Fibroblast of upper back skin (primary cell): ENCODE measurements at places on chromosomes 4 and X.

GRCh38 chrX:153378607-153379006, 22.5 kb downstream of the PNMA6E start:
- DNase-seq = no peak

- DNase-seq = peak; percentile 3
These were observed 6.5 kb downstream of the TMEM150C start for GRCh38 chr4:82555276-82555675.

DNA sequence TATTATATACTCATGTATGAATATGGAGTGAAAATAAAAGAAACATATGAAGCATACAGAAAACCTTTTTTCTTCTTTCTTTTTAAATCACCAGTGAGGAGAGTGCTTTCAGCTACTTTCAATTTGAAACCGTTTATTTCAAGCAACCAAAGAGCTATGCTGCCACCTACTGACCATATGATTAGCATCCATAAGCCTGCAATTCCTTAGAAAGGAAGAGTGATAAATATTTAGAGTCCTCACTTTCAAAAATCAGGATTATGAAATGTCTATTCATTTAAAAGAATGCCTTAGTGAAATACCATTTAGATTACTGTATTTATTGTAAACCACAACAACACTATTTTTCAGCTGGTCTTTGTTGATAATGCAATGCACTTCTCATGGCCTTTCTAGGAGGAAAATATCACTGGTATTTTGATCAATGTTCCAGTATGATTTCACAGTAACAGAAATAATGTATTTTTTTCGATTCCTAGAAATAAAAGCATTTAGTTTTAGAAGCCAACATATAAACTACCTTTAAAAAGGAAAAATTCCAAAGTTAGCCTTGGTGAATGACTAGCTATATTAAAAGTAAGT, 667.6 kb downstream of the PCDH18 start:
- peak; percentile 79 for DNase-seq

DNA sequence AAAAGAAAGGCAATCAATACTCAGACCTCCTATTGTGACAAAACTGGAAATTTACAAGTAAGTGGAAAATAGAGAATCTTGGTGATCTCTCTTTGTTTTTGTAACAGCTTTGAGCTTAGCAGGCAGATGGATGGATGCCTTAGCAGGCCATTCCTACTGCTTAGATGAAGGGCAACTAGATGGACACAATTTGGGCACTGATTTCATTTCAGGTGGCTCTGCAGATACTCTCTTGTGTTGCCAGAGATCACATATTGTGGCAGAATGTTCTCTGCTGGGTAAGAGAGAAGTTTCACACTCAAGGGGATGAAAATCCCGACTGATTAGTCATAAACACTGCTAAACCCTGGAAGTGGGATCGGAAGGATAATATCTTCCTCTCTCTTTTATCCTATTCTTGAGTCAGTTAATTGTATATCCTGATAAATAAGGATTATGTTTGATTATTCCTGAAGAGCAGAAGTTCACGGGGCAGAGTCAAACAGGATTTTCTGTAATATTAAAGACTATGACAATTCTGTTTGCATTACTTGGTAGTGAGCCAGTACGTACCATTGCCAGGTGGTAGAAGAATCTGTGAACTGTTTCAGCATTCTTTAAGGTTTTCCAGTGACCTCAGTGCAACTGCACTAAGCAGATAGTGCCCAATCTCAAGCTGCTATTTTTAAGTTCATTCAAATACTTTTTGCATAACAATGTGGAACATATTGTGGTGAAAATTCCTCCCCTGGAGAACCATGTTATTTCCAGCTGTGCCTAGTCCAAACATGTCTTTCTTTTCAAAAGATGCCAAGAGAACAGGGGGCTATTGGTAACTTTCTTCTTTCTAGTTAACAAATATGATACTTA, 974.3 kb downstream of the FSTL5 start:
- DNase-seq = peak; percentile 38

DNA sequence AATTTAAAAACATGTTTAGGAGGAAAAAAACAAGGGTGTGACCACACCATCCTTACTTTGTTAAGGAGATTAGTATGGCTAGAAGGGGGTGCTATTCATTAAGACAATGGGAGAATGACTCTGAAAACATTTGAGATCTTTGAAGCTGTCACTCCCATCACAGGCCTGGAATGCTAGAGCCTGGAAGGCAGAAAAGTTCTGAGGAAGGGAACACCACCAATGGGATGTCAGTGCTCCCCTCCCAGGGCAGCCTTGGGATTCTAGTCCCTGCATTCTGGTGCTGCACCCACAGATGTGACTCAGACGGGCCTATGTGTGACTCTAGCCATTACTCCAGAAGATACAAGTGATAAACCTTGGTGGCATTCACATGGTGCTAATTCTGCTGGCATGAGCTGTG, 162.2 kb upstream of the ANXA10 start:
- DNase-seq = no peak

GRCh38 chr4:81519856-81520255, 48.1 kb upstream of the RASGEF1B start:
- no peak for DNase-seq

GRCh38 chr4:8319731-8320385, 50.3 kb downstream of the HTRA3 start:
- no peak for DNase-seq

DNA sequence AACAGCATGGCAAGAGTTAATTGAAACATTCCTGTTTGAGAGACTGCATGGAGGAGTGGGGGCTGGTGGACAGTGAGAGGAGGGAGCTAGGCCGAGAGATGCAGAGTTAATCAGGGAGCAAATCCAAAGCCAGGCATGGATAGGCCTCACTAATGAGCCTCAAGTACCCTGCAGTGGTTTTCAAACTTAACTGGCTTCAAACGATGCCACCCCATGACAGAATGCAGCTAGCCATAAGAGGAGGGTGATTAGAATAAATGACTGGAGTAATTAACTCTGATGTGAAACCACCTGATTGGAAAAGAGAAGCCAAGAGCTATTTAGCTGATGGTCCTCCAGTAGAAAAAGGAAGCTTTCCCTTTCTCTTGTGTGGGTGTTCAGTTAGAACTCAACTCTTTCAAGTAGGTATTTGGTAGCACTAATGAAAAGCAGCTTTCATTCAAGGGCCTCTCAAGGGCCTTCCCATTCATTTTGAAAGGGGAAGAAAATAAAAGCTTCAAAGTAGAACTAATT, 215.4 kb upstream of the MAB21L2 start:
- no peak for DNase-seq

GRCh38 chr4:8404791-8405515, 35.6 kb downstream of the ACOX3 start:
- no peak for DNase-seq

DNA sequence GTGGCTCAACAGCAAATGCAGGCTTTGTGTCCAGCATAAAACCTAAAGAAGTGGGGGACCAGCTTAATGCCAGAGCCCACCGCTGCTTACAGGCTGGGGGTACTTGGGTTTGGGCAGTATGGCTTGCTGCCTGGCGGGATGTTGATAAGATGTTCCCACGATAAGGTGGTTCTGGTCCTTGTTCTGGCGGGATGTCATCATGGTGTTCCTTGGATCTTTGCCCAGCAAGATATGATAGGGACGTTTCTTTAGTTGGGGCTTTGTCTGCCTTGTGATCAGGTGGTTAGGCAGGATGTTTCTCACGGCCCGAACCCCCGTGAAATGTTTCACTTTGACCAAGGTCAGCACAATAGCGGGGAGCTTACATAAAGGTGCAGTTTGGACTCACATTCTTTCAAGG, 35.3 kb downstream of the PNPLA4 start:
- DNase-seq = no peak

DNA sequence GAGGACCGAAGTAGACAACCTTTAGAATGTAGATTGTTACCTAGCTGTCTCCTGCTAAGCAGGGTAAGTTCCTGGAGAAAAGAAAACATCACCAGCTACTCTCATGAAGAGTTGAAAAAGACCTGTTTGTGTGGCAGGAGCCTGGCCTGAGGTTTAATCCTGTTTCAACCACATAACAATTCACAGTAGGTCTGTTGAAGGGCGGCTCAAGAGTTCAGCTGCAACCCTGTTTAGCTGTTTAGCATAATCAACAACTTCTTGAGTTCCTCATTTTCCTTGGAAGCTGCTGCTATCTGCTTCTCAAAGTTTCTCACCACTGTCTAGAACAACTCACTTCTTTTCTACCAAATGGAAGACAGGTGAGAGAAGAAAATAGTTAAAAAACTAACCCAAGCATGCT, 170.4 kb upstream of the TET2 start:
- no peak for DNase-seq

GRCh38 chr4:40325406-40326019, 9.6 kb upstream of the CHRNA9 start:
- DNase-seq = peak; percentile 73

DNA sequence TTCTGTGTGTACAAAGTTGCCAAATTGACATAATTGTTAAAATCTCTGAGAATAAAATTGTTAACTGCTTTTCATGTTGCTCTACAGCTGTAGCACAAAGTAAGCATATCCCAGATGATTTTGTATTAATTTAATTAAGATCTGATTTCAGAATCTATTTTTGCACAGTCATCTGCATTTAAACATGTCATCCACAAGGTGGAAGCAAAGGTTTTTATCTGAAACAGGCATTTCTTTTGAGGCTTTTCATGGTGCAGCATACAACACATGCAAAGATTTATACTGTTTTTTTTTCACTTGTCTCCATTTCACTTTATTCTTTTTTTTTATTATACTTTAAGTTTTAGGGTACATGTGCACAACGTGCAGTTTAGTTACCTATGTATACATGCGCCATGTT, 51.2 kb downstream of the GC start:
- peak; percentile 33 for DNase-seq

DNA sequence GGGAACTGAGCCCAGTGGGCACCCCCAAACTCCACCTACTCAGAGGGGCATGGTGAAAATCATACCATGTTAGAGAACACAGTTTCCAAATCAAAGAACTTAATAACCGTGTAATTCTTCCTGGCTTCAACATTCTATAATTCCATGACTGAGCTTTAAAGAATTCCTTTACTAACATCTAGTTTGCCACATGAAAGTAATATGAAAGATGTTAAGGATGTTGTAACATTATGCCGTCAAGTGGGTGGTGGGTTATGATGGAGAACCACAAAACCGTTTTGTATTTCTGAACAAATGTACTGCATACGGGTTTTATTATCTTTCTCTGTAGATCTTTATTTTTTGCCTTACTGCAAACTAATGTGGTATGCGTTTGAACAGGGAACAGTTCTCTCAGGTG, 549.0 kb upstream of the MAGEB2 start:
- peak; percentile 80 for DNase-seq

- DNase-seq = no peak
These were observed 283.2 kb downstream of the GPC3 start for GRCh38 chrX:133702230-133702629.

GRCh38 chr4:88446124-88446523, 10.8 kb upstream of the HERC5 start:
- no peak for DNase-seq

GRCh38 chrX:102339312-102340298, 92.6 kb downstream of the NXF2 start:
- no peak for DNase-seq

DNA sequence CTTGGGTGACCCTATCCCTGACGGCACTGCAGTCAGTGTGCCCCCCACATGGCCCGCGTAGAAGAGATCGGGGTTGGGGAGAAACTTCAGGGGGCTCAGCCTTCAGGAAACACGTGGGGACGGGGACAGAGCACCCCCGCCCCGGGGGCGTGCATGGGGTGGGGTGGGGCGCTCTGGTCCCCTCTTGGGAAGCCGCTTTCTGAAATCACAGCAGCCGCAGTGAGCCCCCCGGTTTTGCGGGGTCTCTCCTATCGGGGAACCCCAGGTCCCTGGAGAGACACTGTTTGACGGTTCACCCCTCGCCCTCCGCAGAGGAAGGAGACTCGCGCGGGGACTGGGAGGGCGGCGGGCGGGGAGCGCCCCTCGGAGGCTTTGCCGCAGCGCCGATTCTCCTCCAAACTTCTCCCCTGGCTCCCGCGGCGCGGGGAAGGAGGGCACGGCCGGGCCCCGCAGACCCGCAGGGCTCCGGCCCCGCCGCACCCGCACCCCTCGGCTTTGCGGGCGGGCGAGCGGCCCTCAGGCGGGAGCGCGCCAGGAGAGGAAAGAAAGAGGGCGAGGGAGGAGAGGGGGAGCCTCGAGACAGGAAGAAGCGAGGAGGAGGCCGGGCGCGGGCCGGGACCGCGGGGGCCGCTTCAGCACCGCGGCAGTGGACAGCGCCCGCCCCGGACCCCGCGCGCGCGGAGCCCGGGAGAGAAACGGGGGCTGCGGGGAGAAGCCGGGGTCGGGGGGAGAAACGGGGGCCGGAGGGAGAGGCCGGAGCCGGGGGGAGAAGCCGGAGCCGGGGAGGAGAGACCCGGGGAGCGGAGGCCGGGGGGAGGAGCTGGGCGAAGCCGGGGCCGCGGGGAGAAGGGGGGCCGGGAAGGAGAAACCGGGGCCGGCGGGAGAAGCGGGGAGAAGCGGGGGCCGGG, 612 bp downstream of the CPLX1 start:
- peak; percentile 12 for DNase-seq

DNA sequence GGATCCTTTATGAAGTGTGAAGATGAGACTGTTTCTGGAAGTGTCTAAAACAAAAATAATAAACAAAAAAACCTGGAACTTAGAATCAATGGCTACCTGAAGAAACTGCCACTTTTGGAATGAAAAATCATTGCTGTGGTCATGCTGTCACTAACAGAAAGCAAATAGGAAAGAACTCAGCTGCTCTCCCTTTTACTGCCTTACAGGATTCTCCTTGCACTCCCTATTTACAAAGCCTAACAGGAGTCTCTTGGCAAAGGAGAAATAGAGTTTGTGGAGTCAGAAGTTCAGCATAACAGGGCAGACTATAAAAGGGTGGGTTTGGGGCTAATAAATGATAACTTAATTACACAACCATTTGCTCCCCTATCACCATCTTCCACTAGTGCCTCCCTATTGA, 19.0 kb upstream of the GK2 start:
- DNase-seq = no peak
